ENCODE measurements at places on chromosomes 6 and 20.

DNA sequence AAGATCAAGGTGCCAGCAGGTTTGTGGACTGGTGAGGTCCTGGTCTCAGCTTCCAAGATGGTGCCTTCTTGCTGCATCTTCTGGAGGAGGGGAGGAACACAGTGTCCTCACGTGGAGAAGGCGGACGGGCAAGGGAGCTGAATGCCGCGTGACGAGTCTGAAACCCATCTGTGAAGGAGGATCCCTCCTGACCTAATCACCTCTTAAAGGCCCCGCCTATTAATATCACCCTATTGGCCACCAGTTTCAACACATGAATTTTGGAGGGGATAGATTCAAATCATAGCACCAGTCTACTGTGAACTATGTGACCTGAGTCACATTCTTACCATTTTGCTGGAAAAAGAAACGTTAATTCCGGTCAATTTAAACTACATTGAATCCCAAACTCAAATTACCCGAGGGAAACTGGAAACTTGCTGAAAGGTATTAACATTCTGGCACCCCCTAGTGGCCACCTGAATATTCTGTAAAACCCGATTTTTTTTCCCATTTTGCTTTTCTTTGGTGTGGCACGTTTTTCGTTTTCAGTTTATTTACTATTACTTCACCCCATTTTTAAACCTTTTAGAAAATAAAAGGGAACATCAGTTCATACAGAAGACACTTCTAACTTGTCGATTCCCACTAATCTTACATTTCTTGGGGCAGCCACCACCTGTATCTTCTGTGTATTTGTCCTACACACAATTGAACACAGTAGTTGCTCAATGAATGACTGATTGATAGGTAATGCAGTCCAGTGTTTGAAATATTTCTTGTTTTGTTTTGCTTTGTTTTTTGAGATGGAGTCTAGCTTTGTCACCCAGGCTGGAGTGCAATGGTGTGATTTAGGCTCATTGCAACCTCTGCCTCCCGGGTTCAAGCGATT lies 17.9 kb upstream of the CCDC170 start:
- peak; percentile 71 for DNase-seq

DNA sequence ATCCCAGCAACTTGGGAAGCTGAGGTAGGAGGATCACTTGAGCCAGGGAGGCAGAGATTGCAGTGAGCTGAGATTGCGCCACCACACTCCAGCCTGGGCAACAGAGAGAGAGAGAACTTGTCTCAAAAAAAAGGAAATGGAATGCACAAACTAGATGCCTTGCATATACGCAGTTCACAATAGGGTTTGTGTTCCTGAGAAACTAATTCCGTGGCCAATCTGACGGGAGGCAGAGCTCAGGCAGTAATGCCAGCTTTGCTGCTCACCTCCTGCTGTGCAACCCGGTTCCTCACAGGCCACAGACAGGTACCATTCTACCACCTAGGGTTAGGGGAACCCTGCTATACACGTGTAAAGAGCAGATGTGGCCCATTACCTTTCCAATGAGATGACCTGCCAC lies 1.4 kb downstream of the CDK5RAP1 start:
- no peak for DNase-seq

GRCh38 chr20:42483730-42484303 lies 705.9 kb downstream of the PTPRT start:
- no peak for DNase-seq

- no peak for DNase-seq
Observed at GRCh38 chr6:90978046-90978445, 391.2 kb upstream of the MAP3K7 start.

DNA sequence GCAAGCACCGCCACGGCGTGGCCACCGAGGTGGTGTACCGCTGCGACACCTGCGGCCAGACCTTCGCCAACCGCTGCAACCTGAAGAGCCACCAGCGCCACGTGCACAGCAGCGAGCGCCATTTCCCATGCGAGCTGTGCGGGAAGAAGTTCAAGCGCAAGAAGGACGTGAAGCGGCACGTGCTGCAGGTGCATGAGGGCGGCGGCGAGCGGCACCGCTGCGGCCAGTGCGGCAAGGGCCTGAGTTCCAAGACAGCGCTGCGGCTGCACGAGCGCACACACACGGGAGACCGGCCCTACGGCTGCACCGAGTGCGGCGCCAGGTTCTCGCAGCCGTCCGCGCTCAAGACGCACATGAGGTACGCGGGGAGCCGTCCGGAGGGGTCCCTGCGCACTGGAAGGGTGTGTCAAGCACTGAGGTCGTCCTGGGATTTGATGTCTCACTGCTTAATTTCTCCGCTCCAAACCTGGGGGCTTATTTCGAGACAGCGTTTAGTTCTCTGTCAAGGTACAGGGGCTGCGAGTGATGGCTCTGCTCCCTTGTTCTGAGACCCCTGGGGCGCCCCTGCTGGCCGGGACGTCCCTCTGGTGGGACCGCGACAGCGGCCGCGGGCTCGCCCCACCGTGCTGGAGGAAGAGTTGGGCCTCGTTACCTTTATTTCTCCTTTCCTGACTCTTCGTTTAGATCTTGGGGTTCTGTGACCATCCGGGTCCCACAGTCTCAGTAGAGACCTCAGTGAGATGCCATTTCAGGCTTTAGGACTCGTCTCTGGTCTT lies 3.6 kb downstream of the GZF1 start:
- DNase-seq, result no peak

DNA sequence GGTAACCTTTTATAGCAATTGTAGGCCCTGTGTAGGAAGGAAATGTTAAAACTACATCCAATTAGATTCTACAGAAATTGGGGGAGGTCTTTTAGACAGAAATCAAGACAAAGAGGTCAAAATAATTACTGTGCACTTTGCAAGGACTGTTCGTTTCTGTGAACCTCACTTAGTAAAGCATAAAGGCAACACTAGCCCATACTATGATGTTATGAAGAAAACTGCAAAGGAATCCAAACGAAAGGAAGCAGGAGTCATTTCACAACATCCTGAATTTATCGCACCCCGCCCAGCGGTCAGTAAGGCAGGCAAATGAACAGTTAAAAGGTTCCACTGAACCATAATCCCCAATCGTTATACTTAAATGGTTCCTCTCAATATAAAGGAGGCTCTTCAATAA lies 429.5 kb upstream of the ARID1B start:
- DNase-seq, result peak; percentile 57

DNA sequence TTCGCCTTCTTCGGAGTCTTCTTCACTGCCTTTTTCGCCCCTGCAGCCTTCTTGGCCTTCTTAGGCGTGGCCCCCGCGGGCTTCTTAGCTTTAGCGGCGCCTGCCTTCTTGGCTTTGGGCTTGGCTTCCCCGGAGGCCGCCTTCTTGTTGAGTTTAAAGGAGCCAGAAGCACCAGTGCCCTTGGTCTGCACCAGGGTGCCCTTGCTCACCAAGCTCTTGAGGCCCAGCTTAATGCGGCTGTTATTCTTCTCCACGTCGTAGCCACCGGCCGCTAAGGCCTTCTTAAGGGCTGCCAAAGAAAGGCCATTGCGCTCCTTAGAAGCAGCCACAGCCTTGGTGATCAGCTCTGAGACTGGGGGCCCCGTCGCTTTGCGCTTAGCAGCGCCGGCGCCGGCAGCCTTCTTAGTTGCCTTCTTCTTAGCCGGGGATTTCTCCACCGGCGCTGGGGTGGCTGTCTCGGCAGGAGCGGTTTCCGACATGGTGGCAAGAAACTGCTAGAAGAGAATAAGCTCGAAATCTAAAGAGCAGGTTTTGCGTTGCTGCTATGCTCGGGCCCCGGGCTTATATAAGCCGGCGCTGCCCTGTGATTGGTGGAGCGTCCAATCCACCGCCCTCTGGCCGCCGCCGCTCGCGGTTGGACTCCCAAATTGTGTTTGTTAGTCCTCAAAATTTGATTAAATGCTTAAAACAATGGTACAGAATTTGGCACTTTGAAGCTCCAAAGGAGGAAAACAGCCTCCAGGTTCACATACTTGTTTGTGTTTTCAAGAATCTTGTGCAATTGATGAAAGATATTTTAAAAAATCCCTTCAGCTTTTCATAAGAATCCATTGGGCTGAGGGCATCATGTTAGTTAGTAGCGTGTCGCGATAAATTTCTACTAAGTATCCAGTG lies 44.9 kb downstream of the OR2B2 start:
- DNase-seq, result peak; percentile 90

DNA sequence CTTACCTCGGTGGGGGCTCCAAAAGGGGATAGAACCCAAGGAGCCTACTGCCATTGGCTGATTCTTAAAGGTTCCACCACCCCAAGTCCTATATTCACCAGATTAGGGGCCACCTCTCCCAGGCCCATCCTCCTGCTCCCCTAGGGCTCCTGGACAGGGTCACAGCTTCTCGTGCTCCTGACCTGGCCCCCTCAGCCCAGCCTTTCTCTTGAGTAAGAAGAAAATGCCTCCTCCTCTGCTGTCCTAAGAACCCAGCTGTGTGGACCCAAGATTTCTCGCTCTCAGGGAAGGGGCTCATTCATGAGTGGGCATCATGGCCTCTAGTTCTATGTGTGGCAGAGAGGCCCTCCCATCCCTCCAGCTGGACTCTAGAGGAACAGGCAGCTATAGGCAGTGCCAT lies 16.6 kb downstream of the HLA-DPB1 start:
- DNase-seq, result no peak

- no peak for DNase-seq
Observed at GRCh38 chr20:63518946-63519667, 1.5 kb upstream of the PPDPF start.

DNA sequence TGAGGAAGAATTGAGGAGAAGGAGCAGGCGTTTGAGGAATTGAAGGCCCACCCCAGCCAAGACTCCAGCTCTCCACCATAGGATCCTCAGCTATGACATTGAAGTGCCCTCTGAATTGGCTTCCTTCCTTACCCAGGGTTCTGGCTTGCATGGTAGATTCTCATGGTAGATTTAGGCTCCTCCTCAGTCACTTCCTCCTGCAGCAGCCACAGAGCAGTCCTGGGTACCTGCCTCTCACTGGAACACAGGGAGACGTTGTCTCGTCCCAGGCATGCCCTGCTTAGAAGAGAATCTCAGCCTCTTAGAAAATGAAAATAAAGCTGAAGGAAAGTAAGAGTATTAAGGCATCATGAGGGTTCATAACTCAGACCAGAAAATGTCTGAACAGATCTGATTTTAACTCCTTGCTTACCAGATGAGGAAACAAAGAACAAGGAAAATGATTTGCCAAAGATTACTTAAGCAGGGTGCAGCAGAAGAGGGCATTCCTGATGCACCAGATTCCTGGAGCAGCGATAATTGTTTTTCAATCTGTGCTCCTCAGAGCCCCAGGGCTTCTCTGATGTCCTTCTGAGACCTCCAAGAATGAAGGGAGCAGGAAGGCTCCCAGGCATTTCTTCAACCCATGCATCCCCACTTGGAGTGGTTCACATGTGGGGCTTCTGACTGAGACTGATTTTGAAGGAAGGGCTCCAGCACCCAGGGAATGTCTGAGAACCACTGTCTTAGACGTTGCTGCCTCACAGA lies 219.8 kb downstream of the HIVEP2 start:
- DNase-seq, result no peak

DNA sequence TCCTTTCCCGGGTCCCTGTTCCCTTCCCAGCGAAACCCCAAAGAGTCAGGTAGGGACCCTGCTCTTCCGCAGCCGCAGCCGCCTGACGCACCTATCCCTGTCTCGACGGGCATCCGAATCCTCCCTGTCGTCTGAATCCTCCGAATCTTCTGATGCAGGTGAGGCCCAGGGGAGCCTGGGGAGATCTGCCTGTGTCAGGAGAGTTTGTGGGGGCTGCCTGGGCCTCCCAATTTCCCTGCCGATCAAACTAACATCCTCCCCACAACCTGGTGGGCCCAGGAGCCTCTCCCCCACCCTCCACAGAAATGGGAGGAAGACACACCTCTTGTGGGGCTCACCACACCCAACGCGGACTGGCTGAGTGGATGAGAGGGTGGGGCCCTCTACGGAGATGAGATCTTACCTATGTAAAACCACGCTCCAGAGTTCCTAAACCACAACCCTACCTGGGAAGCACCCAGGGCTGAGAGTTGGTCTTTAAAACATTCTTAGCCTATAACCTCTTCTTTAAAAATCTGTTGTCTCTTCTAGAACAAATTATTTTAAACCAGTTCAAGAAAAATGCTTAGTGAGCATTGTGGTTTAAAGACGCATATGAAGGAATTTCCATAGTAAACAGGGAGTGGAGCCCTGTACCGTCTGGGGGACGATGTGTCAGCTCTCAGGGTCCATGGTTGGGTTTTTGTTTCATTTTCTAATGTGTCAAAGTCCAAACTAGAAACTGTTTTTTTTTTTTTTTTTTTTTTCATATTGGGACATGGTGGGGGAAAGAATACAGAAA lies 1.7 kb downstream of the CDC25B start:
- DNase-seq, result no peak

- no peak for DNase-seq
Observed at GRCh38 chr20:45867136-45867818, 9.9 kb downstream of the ZSWIM3 start.

Measured in common myeloid progenitor, CD34-positive (primary cell).